LHCN-M2 (cell line): ENCODE measurements at places on chromosomes 12 and 14.
A peak's percentile ranks its signal among the peaks of the same experiment; 100 is the strongest.

DNA sequence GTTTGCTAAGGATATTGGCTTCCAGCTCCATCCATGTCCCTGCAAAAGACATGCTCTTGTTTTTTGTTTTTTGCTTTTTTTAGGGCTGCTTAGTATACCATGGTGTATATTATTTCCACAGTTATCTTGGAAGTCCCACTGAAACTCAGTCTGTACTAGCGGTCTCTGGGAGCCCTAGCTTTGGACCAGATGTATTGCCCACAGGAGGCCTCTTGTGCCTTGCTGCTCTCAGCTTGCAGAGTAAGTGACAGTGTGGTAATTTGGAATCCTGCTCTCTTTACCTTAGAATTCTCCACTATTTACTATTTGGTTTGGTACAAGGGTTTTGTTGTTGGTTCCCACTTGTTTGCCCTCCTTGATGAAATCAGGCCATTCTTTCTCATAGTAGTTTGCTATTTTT, 1022.9 kb downstream of the LRFN5 start:
- no peak for DNase-seq

DNA sequence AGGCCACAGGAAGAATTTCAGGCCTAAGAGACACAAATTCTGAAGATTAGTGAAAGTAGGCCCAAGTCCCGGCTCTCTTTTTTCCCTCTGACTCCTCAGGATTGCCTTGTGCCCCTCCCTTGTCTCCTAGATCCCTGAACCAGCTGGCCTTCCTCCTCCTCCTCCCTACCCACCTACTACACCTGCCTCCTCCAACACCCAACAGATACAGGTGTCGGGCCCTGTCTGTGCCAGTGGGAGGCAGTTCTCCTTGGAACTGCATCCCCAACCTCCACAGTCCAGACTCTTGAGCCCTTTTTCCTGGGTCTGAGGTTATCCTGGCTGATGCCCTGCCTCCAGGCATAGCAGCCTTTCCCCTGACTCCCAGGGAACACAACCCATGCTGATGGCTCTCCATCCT, 1.8 kb downstream of the PPP1R1A start:
- no peak for DNase-seq

- DNase-seq: no peak
Measured at GRCh38 chr12:122845865-122846621, 10.8 kb downstream of the HIP1R start.

DNA sequence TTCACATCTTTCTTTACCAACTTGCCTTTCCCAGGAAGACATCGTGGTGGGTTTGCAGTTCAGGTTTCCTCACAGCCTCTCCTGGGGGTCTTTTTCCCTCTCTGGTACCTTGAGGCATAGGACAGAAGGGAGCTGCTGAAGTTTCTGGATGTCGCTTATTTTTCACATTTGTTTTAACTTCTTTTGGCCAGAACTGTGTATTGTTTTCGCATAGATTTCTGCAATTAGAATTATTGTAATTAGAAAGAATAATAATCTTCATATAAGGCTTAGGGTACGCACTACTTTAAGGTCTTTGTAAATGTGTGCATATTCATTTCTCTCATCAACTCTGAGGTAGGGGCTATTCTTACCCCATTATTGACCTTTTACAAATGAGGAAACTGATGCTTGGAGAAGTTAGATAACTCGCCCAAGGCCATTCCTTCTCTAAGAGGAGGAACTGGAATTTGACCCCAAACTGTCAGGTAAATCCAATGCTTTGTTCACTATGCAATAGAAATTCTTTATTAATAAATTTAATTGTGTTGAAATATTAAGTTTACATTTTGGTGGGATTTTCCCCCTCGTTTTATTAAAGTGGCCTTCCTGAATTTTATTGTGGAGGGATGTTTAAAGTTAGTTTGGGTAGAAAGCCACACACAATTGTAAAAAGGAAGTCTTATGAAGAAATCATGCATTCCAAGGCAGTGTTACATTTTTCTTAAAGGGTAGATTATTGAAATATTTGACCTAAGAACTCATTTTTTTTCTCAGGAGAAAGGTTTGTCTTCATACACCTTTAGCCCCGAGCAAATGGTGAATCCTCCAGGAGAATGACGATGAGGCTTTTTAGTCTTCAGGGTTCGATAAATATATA, 12.1 kb upstream of the SLC38A2 start:
- DNase-seq: no peak

DNA sequence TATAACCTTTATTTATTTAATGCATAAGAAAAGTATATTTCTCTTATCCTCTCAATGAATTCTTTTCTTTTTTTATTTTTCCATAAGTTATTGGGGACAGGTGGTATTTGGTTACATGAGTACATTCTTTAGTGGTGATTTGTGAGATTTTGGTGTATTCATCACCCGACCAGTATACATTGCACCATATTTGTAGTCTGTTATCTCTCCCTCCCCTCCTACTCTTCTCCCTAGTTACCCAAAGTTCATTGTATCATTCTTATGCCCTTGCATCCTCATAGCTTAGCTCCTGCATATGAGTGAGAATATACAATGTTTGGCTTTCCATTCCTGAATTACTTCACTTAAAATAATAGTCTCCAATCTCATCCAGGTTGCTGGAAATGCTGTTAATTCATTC, 1900.0 kb upstream of the SEL1L start:
- DNase-seq: peak; percentile 41

DNA sequence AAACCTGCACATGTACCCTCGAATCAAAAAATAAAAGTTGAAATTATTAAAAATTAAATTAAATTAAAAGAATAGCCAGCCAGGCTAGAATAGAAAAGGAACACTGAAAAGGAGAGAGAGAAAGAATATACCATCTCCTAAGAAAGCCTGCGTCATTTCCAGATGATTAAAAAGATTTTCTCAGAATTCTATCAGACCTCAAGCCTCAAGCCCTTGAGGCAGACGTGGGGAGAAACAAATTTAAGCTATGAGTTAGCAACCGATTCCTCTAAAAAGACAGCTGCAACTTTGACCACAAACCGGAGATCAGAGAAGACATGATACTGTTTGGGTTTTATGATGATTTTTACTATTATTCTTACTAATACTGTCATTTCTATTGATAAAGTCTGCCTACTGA, 138.3 kb downstream of the KSR2 start:
- DNase-seq: peak; percentile 89

DNA sequence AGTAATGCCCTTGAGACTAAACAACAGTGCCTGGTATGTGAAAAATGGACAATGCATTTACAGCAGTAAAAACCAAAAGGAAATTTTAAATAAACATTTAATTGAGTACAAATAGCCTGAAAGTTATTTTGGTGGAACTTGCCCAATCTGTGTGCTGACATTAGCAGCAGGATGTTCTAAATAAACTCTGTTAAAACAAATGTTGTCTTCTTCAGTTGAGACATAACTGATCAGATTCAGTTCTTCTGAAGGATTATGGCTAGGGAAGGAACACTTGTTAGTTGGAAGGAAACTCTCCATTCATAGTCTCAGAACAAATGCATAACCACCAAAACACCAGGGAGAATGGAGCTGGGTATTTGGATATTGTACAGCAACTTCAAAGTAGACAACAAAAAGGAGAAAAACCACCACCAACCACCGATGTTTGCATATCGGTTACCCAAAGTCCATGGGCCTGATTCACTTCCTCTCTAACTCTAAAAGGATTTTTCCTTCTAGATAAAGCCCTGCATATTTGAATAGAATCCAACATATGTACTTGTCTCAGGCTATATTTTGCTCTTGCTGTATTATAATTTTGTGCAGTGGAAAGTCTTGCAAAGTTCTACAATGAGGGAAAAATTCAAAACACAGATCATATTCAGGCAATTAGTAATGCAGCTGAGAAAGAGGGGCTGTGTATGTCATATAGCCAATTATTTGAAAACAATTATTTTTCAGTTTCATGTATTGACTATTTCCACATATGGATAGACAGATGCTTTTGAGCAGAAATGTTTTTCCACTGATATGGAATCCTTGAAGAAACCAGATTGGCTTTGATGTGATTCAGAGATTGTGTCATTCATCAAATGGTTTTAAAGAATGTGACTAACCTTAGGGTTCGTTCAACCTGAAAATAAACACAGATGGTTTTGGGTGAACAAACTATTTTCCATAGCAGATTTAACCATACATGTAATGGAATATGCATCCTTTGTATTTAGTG, 152.2 kb upstream of the BMP4 start:
- peak; percentile 88 for DNase-seq

- DNase-seq: no peak
Measured at GRCh38 chr14:49992448-49992847, 99.6 kb downstream of the ARF6 start.

DNA sequence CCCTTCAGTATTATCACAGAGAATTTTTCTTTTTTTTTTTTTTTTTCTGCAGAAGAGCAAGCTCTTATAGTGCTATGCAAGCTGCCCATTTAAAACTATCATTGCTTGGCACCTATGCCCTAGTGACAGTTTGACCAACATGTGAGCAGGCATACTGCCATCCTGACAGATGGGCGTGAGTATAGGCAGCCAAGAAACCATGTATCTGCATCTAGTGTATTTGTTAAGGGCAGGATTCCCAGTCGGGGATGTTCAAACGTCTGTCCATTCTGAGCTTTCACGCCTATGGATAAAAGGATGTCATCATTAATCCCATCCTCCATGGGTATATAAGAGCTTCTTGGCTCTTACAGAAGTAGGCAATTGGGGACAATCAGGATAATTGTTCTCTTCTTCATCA, 8.8 kb downstream of the VRK1 start:
- no peak for DNase-seq

DNA sequence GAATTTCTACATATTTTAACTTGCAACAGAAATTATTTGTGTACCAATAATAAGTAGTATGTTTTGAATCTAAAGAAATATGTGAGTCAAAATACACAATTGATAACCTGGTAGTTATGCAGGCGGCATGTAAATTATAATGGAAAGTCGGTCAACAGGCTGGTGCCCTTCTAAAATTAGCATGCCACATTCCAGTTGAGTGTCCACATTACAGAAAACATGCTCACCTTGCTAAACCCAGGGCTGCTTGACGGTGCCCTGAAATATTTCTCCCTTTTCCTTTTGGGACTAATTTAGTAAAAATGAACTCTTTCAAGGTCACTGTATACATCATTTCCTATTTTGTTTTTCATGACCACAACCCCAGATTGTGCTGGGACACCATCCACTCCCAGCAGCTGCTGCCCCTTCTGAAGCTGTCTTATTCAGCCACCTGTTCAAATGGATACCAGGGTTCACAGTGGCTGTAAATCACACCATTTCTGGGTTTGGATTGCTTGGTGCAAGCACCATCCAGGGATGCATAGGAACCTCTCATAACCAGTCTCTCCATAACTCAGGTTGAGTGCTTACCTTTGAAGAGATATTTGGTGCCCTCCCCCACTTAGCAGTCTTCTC, 110.6 kb downstream of the ANO6 start:
- peak; percentile 88 for DNase-seq

- DNase-seq: peak; percentile 74
Measured at GRCh38 chr12:74537126-74537706, 419 bp upstream of the ATXN7L3B start.

- no peak for DNase-seq
Measured at GRCh38 chr12:125533434-125534029, 468.3 kb downstream of the AACS start.

DNA sequence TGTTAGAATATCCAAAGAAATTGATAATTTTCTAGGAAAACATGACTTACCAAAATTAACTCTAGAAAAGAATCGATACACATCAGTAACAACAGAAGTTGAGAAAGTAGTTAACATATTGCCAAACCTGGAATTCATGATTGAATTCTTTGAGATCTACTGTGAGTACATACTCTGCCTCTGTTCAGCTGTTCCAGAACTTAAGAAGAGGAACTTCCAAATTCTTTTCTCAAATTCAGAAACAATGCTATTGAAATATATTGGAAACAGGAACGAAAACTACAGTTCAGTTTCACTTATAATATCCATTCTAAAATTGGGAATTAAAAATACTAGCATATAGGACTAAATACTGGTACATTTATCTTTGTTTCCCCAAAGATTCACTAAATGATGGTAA, 57.9 kb downstream of the MARK3 start:
- no peak for DNase-seq

- no peak for DNase-seq
Measured at GRCh38 chr14:94394581-94395207, 6.3 kb upstream of the SERPINA1 start.

DNA sequence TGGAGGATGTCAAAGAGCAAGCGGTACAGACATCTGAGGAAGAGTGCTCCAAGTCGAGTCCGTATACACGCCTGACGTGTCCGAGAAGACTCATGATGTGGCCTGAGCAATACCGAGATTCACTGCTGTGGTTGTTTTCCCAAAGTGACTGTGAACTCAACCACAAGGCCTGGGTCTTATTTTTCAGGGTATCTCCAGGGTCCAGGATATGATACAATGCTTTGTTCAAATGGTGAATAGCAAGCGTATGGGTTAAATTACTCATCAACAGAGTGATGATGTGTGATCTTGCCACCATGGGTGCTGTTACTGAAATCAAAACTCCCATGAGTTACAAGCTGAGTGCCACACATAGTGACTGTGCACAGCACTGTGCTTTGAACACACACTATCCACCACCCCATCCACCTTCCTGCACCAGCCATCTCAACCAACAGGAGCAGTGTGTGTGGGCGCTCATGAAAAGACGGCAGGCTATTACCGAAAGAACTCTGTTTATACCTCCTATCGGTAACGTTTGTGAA, 109.6 kb downstream of the BCAT1 start:
- no peak for DNase-seq

GRCh38 chr12:92973614-92974013, 44.5 kb upstream of the EEA1 start:
- peak; percentile 66 for DNase-seq

DNA sequence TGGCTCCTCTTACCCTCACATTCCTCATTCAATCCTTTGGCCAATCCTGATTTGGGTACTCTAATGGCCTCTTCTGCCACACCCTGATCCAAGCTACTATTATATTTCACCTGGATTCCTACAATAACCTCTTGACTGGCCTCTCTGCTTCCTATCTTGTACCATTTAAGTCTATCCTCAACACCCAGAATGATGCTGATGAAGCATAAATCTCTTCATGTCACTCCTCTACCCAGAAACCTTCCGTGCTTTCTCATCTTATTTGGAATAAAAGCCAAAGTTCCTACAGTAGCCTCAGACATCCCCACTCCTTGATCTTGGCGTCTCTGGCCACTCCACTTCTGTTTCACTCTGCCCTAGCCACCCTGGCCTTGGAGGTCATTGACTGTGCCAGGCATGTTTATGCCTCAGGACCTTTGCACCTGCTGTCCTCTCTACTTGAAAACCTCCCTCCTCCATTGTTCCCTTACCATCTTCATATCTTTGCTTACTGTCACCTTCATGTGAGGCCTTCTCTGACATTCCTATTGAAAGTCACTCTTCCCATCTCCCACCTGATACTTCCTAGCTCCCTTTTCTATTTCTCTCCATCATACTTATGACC, 46.4 kb upstream of the NRXN3 start:
- DNase-seq: no peak

DNA sequence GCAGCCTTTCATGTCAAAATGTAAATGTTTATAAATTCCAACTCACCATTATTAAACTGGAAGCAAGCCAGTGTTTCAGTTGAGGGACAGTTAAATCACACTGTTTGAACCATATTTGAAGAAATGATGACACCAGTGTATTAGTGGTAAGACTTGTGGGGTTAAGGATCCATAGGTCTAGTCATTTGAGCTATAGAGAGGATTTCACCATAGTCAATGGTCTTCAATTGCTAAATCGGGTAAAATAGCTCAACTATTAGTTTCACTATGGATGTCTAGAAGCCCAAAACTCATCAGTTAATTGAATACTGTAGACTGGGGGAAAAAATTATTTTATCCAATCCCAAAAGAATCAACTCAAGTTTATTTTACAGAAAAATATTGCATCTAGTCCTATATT, 659.1 kb downstream of the NRXN3 start:
- DNase-seq: no peak

GRCh38 chr12:77273898-77274297, 208.5 kb upstream of the E2F7 start:
- no peak for DNase-seq

GRCh38 chr14:94695231-94695630, 74.7 kb downstream of the GSC start:
- DNase-seq: no peak
